ENCODE measurements at places on chromosomes 4 and X.

DNA sequence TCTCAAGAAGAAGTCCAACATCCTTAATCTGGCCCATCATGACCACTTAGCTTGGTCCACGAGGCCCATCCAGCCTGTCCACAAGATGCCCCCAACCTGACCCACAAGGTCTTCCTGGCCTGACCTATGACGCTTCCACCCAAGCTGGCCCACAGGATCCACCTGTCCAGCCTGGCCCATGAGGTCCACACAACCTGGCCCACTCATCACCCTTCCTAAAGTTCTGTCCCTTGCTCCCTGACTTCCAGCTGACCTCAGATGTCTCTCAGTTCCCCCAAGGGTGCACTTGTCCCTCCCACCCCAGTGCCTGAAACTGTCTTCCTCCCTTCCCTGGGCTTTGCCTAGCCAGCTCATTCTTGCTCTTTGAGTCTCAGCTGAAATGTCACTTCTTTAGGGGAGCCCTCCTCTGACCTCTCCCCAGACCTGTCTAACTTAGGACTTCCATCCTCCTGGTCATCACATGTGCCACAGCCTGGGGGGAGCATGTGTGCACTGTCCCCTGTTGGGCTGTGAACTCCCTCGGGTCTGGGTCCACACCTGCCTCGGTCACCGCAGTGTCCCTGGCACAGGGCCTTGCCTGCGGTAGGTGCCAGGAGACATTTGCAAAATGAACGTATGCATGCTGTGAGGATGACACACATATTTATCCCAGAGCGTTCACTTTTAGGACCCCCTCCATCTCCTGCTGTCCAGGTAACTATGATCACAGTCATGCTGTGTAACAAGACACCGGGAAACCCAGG is 61.7 kb downstream of the EVC start:
- no peak for DNase-seq

DNA sequence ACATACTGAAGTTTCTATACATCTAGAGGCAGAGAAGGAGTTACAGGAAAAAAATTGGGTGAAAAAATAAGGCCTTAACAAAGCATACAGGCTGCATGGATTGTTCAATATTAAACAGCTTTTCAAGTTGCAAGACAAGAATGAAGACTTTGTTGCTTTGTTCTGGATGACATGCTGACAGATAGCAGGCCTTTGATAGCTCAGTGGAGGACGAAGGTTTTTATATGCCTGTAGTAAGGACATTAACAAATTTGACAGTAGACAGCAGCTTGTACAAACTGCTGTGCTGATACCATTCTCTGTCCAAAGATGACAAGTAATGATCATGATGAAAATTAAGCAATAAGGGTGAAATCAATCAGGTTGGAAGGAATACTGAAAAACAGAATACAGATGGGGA is 309.9 kb downstream of the NKX6-1 start:
- DNase-seq: no peak

DNA sequence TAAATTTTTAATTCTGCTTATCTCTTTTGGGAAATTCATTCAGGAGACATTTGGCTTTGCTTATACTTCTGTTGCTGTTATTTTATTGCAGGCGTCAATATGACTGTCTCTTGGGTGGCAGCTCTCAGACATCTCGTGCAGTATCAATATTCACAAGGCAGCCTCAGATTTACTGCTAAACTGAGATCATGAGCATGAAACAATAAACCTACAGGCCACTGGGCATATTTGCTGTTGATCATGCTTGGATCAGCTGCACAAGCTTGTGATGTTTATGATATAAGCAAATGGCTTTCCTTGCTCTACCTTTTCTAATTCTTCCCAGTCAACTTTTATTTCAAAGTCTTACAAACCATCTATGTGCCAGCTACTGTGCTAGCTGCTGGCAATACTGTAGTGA is 39.2 kb downstream of the TSPAN5 start:
- DNase-seq: no peak

- DNase-seq: no peak
Measured at GRCh38 chr4:174118171-174118570, 165.3 kb downstream of the FBXO8 start.

GRCh38 chr4:8409264-8410065 is 31.1 kb downstream of the ACOX3 start:
- no peak for DNase-seq

DNA sequence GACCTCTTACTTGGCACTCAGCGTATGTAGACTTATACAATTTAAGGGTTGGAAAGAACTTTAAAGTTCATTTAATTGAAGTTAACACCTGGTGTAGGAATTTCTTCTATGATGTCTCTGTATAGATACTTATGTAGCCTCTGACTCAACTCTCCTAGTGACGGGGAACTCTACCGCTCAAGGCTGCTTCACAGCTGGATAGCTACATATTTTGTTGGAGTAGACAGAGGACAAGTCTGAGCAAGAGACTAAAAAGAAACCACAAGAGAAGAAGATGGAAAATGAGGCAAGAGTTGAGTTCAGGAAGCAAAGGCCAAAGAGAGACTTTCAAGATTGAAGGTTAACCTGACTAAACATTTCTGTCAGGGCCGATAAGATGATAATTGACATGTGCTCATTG is 52.6 kb downstream of the GPR50 start:
- DNase-seq: no peak

- no peak for DNase-seq
Measured at GRCh38 chrX:38312436-38312835, 14.9 kb downstream of the RPGR start.

GRCh38 chrX:66030505-66031317 is 9.2 kb downstream of the VSIG4 start:
- no peak for DNase-seq

All from KG1 (cell line).